ENCODE measurements at places on chromosomes 6 and 20.

GRCh38 chr6:91281901-91282300, 695.0 kb upstream of the MAP3K7 start:
- DNase-seq, result no peak

DNA sequence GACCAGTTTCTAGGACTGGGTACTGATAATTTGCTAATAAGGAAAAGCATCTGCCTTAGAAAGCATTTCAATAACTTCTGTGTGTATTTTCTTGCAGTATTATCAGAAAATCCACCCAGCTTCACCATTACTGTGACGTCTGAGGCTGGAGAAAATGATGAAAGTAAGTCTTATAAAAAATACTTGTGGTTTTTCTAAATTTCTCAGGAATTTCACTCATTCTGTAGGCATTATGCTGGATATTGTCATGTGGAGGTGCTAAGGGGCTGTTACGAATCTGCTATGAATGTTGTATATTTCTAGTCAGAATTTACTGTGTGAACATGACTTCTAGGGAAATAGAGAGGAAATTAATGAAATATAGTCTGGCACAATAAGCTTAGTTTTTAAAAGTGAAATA, 8.9 kb downstream of the RWDD1 start:
- DNase-seq, result no peak

- DNase-seq, result no peak
These were observed 50.6 kb downstream of the SOD2 start for GRCh38 chr6:159642481-159642880.

DNA sequence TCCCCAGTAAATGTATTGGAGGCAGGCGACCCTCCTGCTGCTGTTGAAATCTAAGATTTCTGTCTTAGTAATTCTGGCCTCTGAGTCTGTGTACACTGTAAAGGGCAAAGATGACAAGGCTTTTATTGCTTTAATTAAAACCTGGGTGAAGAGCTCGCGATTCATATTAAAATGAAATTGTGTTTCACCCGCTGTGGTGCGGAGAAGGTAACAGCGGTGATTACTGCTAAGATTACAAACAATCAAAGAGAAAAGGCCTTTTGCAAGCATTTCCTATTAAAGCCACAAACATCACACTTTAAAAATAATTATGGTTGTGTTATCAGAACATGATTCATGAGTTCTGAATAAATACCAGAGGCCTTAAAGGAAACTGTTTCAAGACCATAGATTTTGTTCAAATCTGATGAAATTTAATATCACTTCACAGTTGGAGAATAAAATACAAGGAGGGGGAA, 69.3 kb downstream of the TOX2 start:
- DNase-seq, result no peak

- peak; percentile 42 for DNase-seq
These were observed 2.0 kb downstream of the CD24 start for GRCh38 chr6:106972500-106972899.

DNA sequence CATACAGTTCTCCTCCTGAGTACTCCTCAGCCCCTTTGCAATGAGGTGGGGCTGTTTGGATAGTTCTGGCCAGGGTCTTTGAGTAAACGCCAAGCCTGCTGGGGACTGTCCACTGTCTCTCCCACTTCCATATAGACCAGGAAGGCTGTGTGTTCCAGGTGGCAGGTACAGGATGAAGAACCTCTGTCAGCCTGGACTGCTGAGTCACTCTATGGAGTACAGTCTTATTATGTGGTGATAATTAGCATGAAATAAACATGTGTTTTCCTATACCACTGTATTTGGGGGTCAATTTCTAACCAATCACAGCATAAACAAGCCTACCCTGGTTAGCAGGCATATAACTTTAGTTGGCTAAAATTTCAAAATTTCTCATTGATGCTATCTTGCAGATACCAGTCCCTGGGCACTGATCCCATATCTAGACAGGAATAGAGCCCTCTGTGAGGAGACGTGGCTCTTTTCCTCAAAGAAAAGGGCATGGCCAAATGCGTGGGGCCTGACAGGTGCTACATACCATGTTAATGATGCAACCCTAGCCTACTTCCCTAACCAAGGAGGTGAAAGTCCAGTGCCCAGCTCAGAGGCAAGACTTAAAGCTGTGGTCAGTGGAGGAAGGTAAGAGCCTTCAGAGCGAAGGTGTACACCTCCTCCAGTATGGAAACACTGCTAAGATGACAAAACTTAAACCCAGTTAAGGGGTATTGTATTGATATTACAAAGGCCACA, 4.5 kb upstream of the ALDH8A1 start:
- DNase-seq, result peak; percentile 23
